ENCODE measurements at places on chromosomes 12 and 14.

DNA sequence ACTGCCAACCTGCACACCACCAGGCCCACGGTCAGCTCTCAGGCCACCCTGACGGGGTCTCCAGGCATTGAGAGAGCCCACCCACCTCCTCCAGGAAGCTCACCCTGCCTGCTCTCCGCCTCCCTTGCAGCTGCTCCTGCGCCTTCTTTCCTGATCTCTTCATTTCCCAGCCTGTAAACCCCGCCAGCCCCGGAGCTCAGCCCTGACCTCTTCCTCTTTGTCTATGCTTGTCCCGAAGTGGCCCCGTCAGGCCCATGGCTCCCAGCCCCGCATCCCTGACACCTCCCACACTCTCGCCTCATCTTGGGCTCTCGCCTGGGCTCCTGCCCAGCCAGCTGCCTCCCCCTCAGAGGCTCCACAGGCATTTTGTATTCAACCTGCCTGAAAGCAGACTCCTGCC lies 139.3 kb downstream of the CALM1 start:
- no peak for DNase-seq

- peak; percentile 63 for DNase-seq
Observed at GRCh38 chr12:48197549-48197970, 5.5 kb downstream of the OR10AD1 start.

GRCh38 chr12:3329361-3329760 lies 161.6 kb upstream of the PRMT8 start:
- DNase-seq: no peak

- no peak for DNase-seq
Observed at GRCh38 chr14:90850487-90850886, 34.3 kb upstream of the TTC7B start.

GRCh38 chr12:11524446-11524845 lies 125.0 kb upstream of the ETV6 start:
- no peak for DNase-seq

DNA sequence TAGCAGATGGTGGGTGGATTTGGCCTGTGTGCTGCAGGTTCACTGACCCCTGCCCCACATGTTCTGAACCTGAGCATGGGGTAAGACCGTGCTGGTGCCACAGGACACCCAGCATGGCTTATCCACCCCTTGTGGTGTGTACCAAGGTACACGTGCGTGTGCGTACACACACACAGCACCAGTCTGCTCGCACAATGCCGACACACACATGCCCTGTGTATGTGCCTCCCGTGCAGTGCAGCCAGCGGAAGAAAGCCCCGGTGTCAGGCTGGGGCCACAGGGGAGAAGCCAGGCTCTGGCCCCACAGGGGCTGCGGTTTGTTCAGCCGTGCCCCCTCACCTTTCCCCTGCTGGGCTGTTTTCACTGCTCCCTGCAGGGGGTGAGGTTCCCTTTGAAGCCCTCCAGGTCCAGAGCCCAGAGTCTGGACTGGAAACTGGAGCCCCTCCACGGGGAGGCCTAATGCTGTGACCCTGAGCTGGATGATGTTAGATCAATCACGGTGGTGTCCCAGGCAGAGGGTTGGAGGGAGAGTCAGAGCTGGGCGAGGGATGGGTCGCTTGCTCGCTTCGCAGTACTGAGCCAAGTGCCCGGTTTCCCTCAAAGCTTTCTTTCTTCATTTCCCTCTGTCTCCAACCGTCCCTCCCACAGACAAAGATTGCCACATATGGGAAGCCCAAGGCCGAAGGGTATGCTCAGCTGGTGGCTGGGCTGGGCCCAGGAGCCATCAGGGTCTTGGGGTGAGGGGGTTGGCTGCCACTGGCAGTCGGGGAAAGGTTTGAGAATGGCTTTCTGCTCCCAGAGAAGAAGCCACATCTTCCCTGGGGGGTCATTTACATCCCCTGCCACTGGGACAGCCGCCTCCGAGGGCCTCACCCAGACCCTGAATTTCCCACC lies 6.2 kb downstream of the DTX1 start:
- DNase-seq: no peak

GRCh38 chr14:66085224-66085623 lies 400.9 kb upstream of the CCDC196 start:
- DNase-seq: no peak

- no peak for DNase-seq
Observed at GRCh38 chr12:96786791-96787190, 120.3 kb upstream of the NEDD1 start.

DNA sequence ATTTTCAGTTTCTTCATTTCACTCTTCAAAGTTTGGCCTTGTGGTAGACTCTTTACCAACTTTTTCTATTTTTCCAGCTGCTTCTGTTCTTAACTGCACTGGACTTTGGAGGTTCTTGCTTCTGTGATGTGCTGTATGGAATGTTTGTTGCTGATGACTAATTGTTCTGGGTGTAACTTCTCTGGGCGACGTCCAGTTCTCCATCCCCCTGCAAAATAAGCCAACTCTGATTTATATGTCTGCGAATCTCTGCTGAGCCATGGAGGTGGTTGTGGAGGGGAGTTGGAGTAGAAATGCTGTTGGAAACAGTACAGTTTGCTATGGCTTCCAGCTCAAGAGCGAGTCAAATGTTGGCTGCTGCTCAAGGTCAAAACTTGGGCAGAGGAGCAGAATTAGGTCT lies 113.9 kb upstream of the DYRK2 start:
- no peak for DNase-seq

DNA sequence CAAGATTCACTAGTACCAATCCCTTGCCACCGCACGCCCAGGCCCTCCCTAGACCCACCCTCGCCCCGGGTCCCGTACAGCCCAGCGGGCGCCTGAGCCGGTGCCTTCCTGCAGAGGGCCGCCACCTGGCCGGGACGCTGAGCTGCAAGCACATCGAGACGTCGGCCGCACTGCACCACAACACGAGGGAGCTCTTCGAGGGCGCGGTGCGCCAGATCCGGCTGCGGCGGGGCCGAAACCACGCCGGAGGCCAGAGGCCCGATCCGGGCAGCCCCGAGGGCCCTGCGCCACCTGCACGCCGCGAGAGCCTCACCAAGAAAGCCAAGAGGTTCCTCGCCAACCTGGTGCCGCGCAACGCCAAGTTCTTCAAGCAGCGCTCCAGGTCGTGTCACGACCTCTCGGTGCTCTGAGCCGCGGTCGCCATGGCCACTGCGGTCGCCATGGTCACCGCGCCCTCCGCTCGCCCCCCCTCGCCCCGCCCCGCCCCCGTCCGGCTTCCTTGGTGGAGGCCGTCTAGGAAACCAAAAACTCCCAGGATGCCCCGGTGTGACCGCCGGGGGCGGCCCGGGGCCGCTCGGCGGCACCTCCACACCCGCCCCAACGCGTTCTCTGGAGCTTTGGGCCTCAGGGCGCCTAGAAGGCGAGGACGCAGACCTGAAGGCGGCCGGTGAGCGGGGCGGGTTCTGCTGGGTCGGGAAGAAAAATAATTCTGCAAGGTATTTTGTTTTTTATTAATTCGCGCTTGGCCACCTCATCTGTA lies 3.7 kb downstream of the REM2 start:
- DNase-seq: peak; percentile 88

DNA sequence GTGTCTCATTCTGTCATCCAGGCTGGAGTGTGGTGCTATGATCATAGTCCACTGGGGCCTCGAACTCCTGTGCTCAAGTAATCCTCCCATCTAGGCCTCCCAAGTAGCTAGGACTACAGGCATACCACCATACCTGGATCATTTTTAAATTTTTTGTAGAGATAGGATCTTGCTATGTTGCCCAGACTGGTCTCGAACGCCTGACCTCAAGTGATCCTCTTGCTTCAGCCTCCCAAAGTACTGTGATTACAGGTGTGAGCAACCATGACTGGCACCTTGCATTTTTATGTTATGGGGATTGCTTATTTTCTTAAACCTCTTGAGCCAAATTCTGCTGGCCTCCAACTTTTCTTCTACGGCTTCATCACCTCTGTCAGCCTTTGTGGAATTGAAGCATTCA lies 26.9 kb downstream of the PRORP start:
- DNase-seq: no peak

DNA sequence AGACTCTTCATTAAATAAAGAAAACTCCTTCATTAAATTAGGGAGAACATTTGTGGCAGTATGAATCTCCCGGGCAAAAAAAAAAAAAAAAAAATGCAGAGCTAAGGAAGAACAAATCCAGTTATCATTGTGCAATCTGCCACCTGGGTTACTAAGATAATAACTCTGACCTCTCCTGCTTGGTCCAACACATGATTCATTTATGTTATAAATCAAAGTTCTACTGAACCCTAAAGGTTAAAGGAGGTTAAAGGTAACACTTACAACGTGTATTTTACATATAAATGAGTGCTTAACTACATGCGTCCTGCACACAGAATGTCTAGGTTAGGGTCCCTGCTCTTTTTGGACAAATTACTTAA lies 4.2 kb downstream of the TGFB3 start:
- no peak for DNase-seq

DNA sequence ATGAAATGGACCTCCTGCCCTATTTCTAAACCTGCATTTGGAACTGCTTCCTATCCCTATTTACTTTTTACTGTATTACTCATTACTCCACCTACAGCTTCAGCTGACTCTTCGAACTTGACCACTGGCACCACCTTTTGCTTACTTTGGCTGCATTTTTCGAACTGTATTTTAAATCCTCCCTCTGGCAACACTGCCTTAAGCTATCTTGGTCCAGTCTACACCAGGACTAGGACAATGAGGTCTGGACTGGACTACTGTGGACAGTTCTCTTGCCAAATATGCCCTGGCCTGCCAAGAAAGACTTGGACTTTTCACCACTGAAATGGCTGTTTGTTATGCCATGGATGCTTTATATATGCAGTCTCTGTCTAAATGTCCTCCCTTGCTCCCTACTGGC lies 328.1 kb downstream of the BTG1 start:
- DNase-seq: no peak

DNA sequence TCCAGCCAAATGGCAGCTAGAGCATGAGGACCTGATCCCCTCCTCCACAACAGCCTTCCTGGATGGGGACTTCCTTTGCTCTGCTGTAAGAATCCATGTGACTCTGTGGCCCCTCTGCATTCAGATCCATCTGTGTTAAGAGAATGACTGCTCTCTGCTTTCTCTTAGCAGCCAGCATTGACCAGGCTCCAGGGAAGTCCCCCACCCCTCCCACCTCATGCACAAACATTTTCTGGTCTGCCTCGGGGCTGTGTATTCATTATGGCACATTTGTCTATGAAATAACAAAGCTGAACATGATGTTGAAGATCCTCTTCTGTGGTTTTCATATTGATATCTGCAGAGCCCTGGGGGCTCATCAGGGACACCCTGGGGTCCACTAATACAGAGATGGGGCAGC lies 201.7 kb downstream of the NUAK1 start:
- DNase-seq: no peak

GRCh38 chr12:112537710-112538396 lies 119.1 kb downstream of the PTPN11 start:
- no peak for DNase-seq

DNA sequence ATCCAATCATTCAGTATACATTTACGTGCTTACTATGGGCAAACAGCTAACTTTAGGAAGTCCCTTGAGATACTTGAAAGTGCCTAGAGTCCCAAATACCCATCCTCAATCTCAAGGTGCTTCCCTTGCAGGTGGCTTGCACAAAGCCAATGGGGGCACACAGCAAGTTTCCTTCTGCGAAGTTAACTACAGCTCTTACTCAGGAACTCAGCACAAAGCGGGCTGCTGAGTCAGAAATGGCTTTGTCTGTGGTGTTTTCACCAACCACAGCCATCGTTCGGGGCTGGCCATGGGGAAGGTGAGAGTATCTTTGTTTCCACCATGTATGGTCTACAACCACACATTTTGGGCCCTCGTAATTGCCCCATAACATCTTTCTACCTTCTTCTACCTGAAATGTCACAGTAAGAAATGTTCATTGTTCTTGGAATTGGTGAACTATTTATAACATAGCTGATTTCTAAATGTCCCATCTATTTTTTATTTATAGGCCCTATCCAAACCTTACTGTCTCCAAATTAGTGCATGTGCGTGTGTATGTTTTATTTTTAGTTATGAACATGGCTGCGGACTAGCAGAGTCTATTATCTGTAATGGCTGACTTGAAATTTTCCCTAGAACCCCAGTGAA lies 13.9 kb downstream of the MFAP5 start:
- no peak for DNase-seq

- DNase-seq: no peak
Observed at GRCh38 chr12:7160183-7160582, 29.3 kb upstream of the PEX5 start.

- DNase-seq: peak; percentile 70
Observed at GRCh38 chr14:103563844-103564505, 1.2 kb downstream of the COA8 start.

DNA sequence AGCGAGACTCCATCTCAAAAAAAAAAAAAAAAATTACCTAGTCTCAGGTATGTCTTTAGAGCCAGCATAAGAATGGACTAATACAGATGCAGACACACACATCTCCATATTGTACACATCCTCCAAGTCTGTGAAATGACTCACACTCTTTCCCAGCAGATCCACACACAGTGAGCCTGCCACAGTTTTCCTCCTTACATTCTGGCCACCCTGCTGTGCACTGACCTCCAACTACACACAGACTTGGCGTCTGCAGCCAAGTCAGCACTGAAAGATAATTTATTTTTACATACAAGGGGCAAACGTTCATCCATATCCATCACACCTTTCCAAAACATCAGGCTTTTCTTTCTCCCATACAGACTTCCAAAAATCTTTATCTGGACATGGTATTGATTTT lies 115.9 kb downstream of the SLC25A21 start:
- DNase-seq: no peak

DNA sequence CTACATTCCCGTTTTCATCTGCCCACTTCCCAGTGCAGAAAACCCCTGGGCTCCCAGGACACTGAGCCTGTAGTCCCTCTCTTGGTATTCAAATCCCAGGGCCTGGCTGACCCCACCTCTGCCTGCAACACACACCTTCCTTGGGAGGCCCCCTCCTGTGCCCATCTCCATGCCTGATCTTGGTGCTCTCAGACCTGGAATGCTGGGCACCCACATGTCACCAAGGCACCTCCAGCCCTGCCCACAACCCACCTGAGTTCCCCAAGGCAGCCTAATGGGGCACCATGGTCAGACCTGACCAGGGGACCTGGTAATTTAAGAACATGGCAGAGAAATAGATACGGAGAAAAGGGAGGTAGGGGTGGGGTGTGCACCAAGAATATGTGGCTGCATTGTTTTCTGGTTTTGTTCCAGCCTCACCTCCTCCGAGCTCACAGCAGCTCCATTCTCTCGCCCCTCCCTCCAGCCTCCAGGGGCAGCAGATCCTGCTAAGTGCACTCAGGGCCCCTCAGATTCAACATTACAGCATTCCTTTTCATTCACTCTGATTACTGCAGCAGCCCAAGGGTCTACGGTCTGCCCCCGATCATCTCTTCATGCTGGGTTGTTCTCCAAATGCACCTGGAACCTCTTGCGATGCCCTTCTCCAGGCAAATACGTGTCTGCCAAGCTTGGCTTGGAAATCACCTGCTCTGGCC lies 9.2 kb upstream of the HSP90AA1 start:
- DNase-seq: peak; percentile 37

DNA sequence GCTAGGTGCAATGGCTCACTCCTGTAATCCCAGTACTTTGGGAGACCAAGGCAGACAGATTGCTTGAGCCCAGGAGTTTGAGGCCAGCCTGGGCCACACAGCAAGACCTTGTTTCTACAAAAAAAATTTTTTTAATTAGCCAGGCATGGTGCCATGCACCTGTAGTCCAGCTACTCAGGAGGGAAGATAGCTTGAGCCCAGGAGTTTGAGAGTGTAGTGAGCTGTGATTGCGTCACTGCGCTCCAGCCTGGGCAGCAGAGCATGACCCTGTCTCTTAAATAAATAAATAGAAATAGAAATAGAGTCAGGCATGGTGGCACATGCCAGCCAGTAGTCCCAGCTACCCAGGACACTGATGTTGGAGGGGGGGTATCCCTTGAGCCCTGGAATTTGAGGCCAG lies 36.7 kb upstream of the CLIP1 start:
- DNase-seq: no peak

GRCh38 chr14:55412676-55413075 lies 1.0 kb upstream of the ATG14 start:
- DNase-seq: no peak
